ENCODE measurements at places on chromosomes 5 and 9.

GRCh38 chr5:127425037-127425436 is 92.4 kb upstream of the PRRC1 start:
- DNase-seq, result no peak

DNA sequence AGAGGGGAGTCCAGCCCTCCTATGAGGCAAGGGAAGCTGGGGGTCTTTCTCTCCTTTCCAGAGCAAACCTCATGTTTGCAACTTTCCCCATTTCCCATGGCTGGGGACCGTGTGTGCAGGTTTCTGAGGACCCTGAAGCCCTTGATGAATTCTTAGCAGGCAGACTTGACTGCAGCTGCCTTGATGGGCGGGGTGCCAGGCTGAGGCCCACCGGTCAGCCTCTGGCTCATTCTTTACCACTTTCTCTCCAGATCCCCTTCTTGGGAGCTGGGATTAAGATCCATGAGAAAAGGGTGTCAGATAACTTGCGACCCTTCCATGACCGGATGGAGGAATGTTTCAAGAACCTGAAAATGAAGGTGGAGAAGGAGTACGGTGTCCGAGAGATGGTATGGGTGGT is 30.0 kb upstream of the FOXI1 start:
- DNase-seq, result no peak

DNA sequence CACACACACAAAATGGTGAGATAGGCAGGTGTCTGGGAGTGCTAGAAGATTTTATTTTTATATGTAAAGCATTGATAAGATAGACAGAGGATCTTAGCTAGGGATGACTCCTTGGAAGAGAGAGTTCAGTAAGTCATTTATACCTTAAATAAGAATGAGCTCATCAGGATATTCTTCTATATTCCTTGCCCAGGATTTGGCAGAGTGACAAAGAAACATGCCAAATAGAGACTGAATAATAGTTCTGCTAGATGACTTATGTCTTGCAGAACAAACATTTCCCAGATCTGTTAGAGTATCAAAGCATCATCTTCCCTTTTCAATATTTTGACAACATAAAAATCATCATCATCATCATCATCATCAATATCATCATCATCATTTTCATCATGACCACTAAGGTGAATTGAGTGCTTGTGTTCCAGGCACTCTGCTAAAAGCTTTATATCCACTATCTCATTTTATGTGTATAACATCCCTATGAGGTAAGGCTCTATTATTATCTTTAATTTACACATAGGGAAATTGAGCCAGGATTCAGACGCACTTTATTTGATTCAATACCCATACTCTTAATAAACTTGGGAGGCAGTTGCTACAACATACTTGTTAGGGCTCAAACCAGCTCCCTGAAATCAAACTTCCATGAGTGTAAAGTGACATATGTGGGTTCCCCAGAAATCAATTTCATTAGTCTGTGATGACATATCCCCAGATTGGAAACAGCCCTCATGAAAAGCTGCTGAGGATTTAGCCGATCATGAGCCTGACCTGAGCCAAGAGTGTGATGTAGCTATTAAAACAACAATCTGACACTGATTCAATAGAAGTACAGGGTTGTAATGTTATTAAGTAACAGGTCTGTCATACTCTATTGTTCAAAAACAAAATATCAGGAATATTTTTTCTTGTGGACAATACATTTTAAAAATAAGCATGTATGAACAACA is 176.3 kb upstream of the SEMA6A start:
- no peak for DNase-seq

GRCh38 chr5:158819840-158820620 is 279.7 kb downstream of the EBF1 start:
- no peak for DNase-seq

- DNase-seq, result no peak
These were observed 175.0 kb downstream of the MEF2C start for GRCh38 chr5:88708021-88708420.

DNA sequence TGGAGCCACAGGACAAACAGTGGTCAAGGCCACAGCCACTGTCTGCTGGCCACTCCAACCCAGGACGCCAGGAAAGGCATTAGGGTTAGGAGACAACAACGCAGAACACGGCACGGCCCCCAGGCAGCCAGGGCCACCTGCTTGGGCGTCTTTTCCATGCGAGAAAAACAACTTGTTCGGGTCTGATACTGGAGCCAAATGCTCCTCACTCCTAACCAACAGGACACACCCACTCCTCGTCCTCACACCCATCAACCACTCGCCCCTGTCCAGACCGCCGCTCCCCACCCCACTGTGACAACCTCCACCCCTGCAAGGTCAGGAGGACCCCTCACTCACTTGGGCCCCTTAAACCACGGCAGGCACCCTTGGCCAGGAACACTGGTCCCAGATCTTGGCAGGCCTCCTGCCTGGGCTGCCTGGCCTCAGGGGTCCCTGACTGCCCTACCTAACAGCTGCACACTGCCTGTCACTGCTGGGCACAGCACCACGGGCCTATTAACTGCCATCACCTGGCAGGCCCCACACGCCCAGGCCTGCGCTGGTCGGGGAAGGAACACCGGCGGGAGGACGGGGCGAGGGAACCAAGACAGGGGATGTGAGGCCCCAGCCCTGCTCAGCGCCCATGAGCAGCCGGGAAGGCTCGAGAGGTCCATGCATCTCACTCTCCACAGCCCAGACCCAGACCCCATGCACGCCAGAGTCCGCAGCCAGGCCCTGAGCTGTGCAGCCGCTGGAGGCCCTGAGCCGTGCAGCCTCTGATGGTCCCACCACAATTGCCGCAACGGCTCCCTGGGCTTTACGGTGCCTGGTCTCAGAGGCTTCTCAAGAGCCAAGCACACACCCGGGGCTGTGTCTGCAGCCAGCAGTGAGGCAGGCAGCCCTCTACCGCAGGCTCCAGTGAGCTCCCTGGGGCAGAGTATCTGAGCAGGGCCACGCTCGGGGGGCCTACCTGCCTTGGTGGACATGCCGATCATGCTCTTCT is 13.8 kb downstream of the CLPTM1L start:
- DNase-seq, result no peak

DNA sequence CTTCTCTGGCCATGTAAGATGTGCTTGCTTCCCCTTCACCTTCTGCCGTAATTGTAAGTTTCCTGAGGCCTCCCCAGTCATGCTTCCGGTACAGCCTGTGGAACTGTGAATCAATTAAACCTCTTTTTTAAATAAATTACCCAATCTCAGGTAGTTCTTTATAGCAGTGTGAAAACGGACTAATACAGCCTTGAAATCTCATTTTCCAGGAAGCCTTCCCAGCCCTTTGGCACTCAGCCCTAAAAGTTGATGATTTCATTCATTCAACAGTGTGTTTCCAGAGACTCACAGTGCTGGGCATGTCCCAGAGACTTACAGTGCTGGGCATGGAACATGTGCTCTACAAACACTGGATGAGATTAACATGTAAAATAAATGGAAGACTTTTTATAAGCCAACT is 135.8 kb downstream of the DCP2 start:
- no peak for DNase-seq

DNA sequence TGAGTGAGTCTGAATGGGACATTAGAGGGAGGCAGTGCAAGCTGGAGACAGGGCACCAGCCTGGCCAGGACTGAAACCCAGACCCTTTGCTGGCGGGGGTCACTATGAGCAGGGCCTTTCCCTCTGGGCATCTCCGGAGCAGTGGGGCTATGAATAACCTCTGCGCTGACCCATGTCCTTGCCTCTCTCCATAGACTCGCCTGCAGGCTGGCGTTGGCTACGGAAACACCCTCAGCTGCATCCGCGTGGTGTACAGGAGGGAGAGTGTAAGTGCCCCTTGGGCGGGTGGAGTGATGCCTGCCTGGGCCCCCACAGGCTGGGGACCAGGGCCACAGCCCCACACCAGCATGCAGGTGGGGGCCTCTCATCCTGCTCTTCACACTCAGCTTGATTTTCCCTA is 15.8 kb downstream of the SLC25A48 start:
- no peak for DNase-seq

GRCh38 chr5:79576606-79577289 is 35.5 kb upstream of the TENT2 start:
- no peak for DNase-seq

DNA sequence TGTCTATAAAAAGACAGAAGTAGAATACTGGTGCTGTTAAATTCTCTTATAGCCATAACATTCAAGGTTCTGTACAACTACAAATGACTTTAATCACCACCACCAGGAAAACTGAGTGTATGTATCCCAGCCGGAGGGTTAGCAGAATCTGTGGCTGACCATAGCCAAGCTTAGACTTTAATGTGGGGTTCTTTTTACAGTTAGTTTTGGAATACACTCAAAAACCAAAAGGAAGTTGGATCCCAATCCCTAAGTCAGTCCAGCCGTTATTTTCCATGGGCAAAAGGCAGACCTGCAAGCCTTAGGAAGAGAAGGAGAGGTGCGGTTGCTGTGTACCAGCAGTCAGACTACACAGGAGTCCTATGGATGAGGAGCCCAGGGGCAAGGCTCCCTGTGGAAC is 179.8 kb downstream of the ENC1 start:
- no peak for DNase-seq

DNA sequence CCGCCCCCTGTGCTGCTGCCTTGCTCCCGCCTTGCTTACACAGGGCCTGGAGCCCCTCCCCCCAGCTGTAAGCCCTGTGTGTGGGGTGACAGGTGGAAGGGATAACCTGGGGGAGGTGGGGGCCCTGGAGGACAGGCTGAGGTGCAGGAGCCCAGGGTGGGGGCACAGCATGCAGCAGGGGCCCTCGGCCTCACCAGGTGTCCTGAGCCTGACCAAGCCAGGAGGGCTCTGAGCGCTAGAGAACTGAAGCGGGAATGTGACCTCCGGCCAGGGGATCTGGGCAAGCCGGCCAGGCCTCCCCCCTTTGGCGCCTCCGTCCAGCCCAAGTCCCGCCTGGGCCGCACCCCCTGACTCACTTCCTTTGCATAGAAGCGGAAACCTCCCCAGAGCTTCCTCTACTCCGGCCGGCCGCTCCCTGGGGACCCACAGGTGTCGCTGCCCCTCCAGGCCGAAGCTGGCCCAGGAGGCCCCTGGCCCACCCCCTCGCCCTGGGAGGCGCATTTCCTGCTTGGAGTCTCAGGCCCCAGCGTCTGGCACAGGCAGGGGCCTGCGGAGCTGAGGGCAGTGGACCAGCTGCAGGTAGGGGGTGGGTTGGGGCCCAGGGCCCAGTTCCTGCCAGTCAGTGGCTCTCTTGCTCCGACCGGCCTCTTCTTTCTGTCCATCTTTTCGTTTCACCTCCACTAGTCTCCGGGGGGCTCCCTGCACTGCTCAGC is at the start of gene TOR4A:
Gene TOR4A, plus strand, starts transcription at position 398 of the 713 bp plus-strand sequence. CDS start 964 bp downstream, outside the sequence.
- DNase-seq, result peak; percentile 79

DNA sequence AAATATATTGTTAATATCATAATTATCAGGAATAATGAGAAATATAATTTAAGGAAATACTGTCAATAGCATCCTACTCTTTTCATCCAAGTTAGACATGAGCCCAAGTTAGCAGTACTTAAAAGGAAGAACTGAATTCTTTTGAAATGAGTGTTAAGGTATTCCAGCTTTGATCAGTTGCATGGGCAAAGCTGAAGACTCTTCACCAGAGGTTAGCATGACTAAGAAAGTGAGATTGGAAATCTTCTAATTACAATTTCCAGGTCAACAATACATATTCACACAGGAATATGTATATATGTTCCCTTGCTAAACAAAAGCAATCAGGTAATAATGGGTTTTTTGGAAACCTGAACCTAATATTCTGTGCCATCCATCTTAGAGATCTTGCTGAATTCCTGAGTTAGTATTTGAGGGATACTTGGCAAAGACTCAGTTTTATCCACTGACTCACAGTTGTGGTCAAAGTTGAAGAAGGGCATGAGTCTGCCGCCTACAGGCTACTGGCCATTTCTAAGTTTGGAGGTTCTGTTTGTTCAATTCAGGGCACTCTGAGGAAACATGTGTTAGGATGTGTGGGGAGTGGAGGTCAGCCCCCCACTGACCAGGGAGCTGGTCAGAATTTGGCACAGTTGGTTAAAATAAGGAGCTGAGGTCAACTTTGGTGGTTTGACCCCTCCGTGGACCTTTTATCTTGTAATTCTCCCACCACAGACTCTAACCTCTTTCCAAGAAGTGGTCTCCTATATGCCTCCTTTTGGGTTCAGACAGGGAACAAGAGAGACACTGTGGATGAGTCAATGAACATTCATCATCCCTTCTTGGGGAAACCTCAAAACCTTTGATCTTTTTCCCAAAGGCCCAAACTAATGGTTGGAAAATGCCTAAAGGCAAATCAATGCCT is 118.3 kb downstream of the PIK3R1 start:
- DNase-seq, result no peak

GRCh38 chr9:30628915-30629567 is 1755.4 kb upstream of the ACO1 start:
- no peak for DNase-seq

DNA sequence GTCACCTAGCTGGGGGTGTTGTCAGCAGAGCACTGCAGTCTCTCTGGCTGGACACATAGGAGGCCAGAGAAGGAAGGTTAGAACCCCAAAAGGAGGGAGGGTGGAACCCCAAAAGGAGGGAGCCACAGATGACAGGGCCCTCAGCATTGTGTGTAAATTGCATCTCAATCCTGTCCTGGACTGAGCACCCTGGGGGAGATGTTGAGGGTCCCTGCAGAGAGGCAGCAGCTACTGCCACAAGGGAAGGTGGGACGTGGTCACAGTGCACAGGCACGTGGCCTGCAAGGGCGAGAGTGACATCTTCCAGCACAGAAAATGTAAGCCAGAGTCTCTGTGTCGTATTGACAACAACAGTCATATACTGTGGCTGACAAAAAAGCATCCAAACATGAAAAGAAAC is 36.5 kb upstream of the CEP72 start:
- DNase-seq, result no peak

DNA sequence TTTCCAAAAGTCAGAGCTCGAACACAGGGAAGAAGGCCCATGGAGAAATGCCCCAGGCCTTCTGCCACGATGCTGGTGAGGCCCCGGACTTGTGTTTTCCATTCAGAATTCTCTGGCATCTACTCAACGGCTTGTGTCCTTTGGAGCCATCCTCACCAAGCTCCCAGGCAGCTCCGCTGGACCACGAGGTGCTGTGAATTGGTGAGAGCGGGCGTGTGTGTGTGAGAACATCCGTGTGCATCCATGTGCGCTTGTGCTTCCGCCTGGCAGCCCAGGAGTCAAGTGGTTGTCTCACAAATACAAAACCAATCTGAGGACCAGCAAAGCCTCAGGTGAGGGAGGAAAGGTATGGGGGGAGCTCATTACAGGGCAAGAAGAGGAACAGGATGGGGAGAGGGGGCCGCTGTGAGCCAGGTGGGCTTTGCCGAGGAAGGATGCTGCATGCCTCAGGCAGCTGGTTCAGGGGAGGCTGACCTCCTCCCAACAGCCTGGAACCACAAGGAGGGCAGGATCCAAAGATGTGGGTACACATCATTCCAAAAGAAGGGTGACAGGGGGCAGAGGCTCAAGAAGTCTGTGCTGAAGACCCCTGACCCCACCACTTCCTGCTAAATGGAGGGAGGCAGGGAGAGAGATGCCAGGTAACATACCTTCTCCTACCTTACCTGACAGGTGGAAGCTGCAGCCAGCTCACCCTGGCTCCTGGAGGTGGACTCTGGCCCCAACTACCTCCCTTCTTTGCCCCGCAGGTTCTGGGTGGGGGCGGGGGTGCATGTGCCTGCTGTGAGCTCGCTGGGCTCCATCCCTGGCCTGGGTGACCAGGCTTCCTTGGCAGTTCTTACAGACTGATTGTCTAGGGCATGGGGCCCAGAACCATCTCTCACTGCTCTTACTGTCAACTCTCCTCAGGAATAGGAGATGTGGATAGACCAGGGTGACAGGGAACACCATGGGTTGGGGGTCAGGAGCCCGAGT is 196.3 kb downstream of the PAX5 start:
- DNase-seq, result no peak
